Osteoblast (primary cell): ENCODE measurements at places on chromosomes 2 and 18. TPM values are rescaled to one million over a fixed set of nuclear protein-coding genes. Genes with fewer than 3 reads are reported as not detected.
A peak's percentile ranks its signal among the peaks of the same experiment; 100 is the strongest.

Gene TTC27
- 24.8 and 25.3 TPM in 2 replicates for total RNA-seq

Gene ANO7
- total RNA-seq: 1.2 and 1.8 TPM in 2 replicates

Gene CDH19
- total RNA-seq: not detected in 2 replicates

Gene DSC3
- under 0.01 TPM in 2 replicates for total RNA-seq

Gene TRABD2A
- total RNA-seq: 2.9 and 3.5 TPM in 2 replicates

Gene PLCD4
- 2.5 and 4.4 TPM in 2 replicates for total RNA-seq

GRCh38 chr18:22253676-22254075, 84.3 kb downstream of the GATA6 start:
- DNase-seq: no peak

GRCh38 chr2:219521066-219521880, 7.0 kb downstream of the ASIC4 start:
- DNase-seq: peak; percentile 96

DNA sequence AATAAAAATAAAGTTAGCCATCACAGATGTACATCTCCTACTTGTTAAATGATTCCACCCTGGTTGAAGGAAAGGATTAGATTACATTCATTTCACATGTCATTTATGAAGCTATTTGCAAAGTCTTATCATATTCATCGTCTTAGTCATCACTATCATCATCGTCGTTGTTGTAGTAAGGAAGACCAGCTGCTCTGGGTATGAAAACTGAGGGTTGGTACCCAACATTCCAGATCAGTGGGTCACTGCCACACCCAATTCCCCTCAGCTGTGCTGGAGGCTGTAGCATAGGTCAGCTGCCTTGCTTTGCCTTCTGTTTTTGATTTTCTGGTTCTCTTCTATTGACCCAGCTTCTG, 20.9 kb upstream of the CCBE1 start:
- DNase-seq: peak; percentile 91

DNA sequence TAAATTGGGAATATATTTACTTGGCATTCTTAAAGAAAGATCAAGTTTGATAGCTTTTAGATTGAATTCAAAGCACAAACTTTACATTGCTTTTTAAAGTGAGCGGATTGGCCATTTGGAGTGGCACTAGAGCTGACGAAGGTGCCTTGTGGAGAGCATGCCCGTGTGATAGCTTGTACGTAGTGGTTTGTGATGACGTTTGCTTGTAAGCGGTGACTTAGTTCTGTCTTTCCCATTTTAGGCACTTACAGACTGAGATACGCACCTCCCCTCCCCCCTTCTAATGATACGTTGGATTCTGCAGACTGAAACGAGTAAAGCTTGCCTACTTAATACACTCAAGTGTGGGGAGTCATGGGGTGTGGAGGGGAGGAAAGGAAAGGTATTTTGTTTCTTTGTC, 53.4 kb downstream of the ZCCHC2 start:
- no peak for DNase-seq

DNA sequence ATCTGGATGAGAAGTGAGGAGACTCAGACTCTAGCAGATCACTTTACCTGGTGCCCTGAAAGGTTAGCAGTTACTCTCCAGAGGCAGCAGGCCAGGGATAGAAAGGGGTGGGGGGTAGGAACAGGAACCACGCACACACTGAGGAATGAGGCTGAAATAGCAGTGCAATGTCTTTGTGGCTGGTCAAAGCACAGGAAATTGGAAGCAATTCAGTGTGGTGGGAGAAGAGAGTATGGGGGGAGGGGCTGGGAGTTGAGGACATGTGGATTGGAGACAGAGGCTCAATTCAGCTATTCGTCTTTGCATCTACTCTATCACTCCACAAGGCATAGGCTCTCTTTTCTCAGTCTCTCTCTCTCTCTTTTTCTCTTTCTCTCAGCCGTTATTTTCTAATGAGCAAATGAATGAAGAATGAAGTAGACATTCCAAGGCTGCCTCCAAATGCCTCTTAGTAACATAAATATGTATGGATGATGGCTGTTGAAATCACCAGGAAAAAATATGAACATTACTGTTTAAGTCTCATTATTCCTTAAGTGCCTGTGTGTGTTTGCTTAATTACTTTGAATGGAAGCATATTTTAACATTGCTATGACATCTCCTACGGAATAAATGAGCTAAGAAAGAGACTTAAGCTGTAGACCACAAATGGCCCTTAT, 979.4 kb downstream of the TSN start:
- peak; percentile 27 for DNase-seq

GRCh38 chr2:215825707-215826106, 187.6 kb downstream of the MREG start:
- peak; percentile 71 for DNase-seq

- peak; percentile 87 for DNase-seq
Observed at GRCh38 chr18:63366213-63367052, 573 bp downstream of the KDSR start.

- DNase-seq: no peak
Observed at GRCh38 chr2:207619764-207620203, 5.4 kb downstream of the METTL21A start.

GRCh38 chr2:86031151-86031550, 74.5 kb downstream of the POLR1A start:
- no peak for DNase-seq

DNA sequence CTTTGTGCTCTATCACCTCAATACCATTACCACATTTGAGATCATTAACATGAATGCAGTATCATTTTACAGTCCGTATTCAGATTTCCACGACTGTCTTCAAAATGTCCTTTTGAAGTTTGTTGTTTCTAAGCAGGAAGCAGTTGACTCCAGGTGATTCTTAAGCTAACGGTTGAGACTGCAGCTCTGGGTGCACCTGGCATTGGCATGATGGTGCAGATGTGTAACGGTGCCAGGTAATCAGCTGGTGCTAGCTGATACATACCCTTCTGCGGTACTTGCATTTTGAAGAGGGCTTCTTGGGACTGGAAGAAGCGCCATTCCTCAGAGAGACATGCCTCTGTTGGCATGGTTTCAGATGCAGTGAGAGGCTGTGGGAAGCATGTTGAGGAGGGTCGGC, 19.5 kb downstream of the SIGLEC15 start:
- DNase-seq: no peak

DNA sequence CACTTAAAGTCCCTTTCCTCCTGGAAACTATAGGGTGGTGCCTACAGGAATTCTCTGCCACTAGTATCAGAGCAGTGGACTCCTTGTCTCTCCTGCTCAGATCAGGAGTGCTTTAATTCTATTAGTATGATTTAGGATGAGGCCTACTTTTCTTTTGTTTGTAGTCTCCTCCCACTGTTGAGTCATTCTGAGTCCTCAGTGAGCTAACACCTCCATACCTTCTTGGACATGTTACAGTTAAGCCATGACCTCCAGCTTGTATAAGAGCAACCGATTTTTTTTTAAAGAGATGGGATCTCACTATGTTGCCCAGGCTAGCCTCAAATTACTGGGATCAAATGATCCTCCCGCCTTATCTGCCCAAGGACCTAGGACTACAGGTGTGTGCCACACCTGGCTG, 48.7 kb upstream of the OTOF start:
- peak; percentile 53 for DNase-seq

GRCh38 chr2:60007671-60008070, 545.8 kb downstream of the BCL11A start:
- DNase-seq: no peak

GRCh38 chr2:68743531-68743930, 8.9 kb downstream of the ARHGAP25 start:
- no peak for DNase-seq

DNA sequence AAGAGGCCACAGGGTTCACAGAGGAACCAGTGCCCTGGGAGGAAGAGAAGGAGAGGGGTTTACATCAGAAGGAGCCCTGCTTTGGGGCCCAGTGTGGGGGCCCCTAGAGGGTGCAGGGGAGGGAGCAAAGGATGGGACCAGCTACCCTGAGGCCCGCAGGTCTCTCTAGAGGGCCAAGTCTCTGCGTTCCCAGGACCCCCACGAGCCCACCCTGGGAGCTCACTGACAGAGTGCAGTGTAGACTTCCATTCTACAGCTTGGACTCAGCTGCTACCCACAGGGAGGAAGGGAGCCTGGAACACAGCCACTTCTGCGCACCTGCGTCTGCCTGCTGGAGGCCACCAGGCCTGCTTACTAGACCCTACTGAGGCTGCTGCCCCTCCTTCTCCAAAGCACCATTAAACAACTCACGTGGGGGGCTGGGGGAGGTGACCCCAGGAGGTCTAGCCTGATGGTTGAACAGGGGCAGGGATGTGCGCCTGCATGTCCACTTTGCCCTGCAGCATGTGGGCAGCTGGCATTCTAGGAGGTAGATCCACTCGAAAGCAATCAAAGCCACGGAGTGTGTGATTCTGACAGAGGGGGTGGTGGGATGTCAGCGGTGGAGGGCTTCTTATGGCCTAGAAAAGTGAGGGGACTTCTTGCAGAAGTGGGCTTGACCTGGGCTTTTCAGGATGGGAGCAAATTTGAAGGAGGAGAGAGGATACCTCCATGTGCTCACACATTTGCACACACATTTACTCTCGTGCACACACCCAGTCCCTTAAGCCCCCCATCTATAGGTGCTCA, 90.2 kb downstream of the ZFP36L2 start:
- DNase-seq: peak; percentile 21
